Spinal cord (tissue), 10 donors: ENCODE measurements at places on chromosomes 7 and 10.

DNA sequence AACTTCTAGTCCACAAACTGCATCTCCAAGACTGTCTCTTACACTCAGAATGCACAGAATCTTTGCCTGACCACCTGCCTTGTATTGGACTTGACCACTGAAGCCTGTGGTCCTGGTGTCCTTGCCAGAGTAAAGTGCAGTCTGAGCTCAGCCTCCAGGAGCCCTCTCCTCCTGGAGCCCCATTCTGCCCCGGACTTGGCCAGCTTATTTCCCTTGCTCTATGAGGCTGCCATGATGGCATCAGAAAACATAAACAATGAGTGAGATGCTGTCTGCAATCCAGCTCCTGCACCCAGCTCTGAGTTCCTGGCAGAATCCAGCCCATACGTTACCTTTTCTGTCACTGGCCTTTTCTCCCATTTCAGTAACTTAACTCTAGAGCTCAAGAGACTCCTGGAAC is 494.6 kb downstream of the PLXNA4 start:
- peaks cover 12% of the 10 kb centered on the region for H3K4me1 ChIP-seq
- H3K36me3 ChIP-seq: no peaks in the 10 kb centered on the region
- H3K27ac ChIP-seq: no peak overlapping the region
- no peaks in the 10 kb centered on the region for H3K27me3 ChIP-seq
- no peak for DNase-seq
- H3K4me3 ChIP-seq: no peak overlapping the region

DNA sequence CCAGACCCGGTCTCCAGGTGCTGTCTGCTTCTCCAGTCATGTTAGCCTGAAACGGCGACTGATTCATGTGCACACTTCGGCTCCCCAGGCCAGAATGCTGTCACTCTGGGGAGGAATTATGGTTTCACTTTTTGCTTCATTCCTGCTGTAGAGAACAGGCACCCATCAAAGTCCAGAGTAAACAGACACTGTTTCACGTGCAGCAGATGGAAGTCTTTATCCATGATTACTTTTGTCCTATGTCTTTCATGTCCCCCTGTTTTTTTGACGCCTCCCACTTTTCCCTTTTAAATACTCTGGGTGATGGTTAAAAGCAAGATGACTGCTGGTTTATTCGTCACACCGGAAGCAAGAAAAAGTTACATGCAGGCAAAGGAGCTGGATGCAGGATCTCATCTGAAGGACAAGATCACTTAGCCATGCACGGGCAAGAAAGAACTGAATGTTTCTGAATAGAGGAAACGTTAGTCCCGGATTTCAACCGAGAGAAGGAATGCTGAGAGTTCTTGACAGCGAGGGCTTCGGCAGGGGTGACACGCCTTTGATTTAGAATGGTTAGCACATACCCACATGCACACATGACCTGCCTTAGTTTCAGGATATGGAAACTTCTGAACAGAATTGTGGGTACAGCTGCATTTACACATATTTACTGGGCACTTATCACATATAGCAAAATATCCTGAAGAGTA is 250.0 kb upstream of the KLF6 start:
- no peaks in the 10 kb centered on the region for H3K27me3 ChIP-seq
- H3K4me3 ChIP-seq: no peak overlapping the region
- no peaks in the 10 kb centered on the region for H3K36me3 ChIP-seq
- DNase-seq: no peak

GRCh38 chr7:151692721-151693120 is 173.0 kb upstream of the RHEB start:
- DNase-seq: no peak
- H3K4me3 ChIP-seq: no peak overlapping the region
- peaks cover 52% of the 10 kb centered on the region for H3K4me1 ChIP-seq
- H3K27me3 ChIP-seq: no peaks in the 10 kb centered on the region

DNA sequence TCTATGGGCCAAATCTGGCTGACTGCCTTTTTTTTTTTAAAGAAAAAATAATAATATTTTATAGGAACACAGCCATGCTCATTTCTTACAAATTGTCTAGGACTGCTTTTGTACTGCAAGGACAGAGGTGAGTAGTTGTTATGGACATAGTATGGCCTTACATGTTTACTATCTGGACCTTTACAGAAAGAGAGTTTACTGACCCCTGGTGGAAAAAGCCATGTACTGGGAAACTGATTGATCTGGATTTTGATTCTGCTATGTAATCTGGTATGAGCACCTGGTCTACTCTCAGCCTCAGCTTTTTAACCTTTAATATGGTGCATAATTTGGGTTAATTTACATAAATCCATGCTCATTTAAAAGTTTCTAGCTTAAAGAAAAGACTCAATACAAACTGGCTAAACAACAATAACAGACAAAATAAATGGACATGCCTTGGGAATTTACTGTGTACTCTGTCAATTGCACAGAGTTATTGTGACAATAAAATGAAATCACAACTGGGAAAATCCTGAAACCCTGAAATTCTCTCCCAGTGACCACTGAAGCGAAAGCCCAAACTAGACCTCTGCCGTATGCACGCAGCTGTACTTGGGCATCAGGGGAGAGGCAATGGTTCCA is 260.7 kb downstream of the BMPER start:
- H3K27ac ChIP-seq: no peak overlapping the region
- no peaks in the 10 kb centered on the region for H3K4me1 ChIP-seq
- no peaks in the 10 kb centered on the region for H3K27me3 ChIP-seq
- no peak overlapping the region for H3K4me3 ChIP-seq

GRCh38 chr10:46227571-46227935 is 59.2 kb upstream of the ANTXRL start:
- no peak overlapping the region for H3K4me3 ChIP-seq
- H3K4me1 ChIP-seq: peaks cover 12% of the 10 kb centered on the region
- DNase-seq: no peak
- H3K27ac ChIP-seq: no peak overlapping the region

DNA sequence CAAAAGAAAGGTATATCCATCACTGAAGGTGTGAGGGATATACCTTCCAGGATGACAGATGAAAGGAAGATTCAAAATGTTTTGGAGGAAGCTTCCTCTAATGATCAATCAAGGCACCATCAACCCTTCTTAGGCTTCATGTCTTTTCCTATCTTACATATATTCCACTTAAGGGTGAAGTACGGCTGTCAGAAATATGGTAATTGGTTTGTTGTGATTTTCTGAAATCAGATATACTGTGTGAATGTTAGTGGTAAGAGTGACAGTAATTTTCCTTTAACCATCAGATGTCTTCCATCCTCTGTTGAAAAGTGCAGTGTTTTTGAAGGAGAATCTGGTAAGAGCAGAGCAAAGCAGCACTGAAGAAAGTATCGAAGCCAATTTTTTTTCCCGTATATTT is 2.8 kb upstream of the MRPS33 start:
- DNase-seq: no peak
- no peak overlapping the region for H3K27ac ChIP-seq
- no peaks in the 10 kb centered on the region for H3K4me1 ChIP-seq
- H3K36me3 ChIP-seq: no peaks in the 10 kb centered on the region
- H3K27me3 ChIP-seq: peaks cover 5% of the 10 kb centered on the region

DNA sequence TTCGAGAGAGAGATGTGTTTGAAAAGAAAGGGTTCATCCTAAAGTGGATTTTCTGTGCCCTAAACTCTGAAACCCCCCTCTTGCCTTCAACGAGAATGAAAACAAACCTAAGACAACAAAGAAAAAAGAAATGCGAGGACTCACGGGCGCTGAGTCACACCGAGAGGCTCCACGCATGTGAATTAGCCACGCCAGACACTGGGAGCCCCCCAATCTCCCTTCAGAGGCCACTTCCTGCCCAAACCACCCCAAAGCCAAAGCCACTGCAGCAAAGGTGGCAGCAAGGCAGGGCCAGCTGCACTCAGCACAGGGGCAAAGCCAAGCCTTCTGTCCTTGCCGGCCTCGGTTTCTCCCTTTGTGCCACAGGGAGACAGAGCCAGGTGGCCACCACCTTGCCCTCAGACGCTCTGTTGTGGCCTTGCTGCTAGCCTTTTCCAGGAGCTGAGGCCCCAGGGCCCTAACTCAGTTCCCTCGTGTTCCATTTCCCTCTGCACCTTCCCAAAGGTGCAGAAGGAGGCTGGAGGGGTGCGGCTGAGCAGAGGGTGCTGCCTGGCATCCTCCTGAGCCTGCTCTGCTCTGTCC is 93.3 kb downstream of the FAM53B start:
- no peak overlapping the region for H3K27ac ChIP-seq
- peaks cover 84% of the 10 kb centered on the region for H3K4me1 ChIP-seq
- DNase-seq: no peak
- H3K4me3 ChIP-seq: no peak overlapping the region
- H3K36me3 ChIP-seq: peaks cover 47% of the 10 kb centered on the region

DNA sequence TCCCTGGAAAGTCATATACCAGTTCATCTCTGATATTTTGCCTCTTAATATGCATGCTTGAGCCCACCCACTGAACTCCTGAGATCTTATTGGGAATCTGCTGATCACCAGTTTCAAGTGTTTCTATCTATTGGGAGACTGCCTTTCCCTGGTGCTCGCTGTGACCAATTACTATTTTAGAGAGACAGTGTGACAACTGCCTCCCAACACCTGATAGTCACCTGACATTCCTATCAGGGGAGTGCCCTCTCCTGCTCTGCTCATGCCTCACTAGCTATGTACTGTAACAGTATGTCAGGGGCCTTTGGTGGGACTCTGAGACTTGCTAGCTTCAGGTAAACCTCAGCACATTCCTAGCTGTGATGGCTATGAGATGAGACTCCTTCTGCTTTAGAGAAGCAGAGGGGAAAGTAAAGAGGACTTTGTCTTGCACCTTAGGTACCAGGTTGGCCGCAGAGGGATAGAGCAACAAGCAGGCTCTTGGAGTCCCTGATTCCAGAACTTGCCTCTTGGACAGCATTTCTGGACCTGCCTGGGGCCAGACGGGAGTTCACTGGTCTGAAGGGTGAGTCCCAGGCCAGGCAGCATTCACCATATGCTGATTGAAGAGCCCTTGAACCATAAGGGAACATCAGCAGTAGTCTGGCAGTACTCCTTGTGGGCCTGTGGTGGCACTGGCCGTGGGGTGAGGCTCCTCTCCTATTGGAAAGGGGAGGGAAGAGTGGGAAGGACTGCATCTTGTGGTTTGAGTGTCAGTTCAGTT is 34.4 kb upstream of the ARHGAP12 start:
- H3K4me3 ChIP-seq: no peak overlapping the region
- DNase-seq: no peak
- no peaks in the 10 kb centered on the region for H3K4me1 ChIP-seq
- no peaks in the 10 kb centered on the region for H3K27me3 ChIP-seq

DNA sequence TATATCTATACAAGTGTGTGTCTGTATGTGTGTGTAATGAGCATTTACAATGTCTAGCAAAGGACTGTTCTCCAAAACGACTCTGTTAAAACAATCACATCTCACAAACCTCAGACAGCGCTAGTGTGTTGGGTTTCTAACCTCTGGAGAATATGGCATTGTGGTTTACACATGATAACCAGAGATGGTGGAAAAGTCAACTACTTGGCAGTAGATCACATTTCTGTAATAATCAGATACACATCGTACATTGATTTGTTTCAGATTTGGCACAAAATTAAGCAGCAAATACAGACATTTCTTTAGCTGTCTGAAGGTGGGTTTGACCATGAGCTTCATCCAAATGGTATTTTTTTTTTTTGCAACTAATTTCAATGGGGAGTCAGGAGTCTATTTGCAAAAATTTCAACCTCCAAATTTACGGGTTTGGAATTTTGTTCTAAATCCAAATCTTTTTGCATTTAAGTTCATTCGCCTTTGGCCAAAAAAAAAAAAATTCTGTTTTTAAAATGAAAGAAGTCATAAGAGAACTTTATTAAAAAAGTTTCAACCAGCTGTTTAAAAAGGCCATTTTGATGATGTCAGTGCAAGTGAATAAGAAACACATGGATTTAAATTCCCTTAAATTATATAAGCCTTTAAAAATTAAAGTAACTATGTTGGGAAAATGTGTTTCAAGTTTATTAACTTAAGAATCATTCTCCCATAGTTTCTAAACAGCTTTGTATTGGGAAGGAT is 127.8 kb downstream of the TMEM26 start:
- no peaks in the 10 kb centered on the region for H3K4me1 ChIP-seq
- no peak overlapping the region for H3K27ac ChIP-seq
- H3K4me3 ChIP-seq: no peak overlapping the region
- DNase-seq: no peak
- no peaks in the 10 kb centered on the region for H3K36me3 ChIP-seq

- H3K27me3 ChIP-seq: no peaks in the 10 kb centered on the region
- H3K4me1 ChIP-seq: peaks cover 20% of the 10 kb centered on the region
- no peak overlapping the region for H3K4me3 ChIP-seq
- H3K27ac ChIP-seq: no peak overlapping the region
- no peaks in the 10 kb centered on the region for H3K36me3 ChIP-seq
These were observed 27.8 kb downstream of the AFAP1L2 start for GRCh38 chr10:114376523-114376922.

- H3K27me3 ChIP-seq: peaks cover 3% of the 10 kb centered on the region
- no peak overlapping the region for H3K27ac ChIP-seq
- H3K4me1 ChIP-seq: peaks cover 9% of the 10 kb centered on the region
- no peak overlapping the region for H3K4me3 ChIP-seq
- no peak for DNase-seq
These were observed 75.4 kb downstream of the WIPF3 start for GRCh38 chr7:29881724-29882123.

- H3K27ac ChIP-seq: no peak overlapping the region
- no peaks in the 10 kb centered on the region for H3K27me3 ChIP-seq
- no peaks in the 10 kb centered on the region for H3K4me1 ChIP-seq
- H3K36me3 ChIP-seq: no peaks in the 10 kb centered on the region
- H3K4me3 ChIP-seq: no peak overlapping the region
These were observed 51.2 kb upstream of the BMPER start for GRCh38 chr7:33854178-33854577.

- H3K27me3 ChIP-seq: no peaks in the 10 kb centered on the region
- no peak for DNase-seq
- H3K4me3 ChIP-seq: no peak overlapping the region
- no peak overlapping the region for H3K27ac ChIP-seq
These were observed 457.5 kb downstream of the KCNMA1 start for GRCh38 chr10:77180104-77180503.

DNA sequence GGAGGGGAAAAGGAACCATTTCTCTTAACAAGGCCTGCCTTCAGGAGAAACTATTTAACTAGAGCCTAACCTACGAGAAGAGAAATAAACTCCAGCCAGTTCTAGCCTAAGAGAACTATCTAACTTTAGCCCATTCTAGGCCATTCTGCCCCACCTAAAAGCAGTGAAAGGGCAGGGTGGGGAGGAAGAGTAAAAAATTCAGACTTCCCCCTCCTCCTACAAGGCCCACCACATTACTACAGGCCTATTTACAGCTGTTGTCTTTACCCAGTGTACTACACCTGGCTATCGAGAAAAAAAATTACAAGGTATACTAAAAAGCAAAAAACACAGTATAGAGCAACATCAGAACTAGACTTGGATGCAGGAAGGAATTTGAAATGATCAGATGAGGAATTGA is 93.0 kb downstream of the KMT2C start:
- H3K4me3 ChIP-seq: no peak overlapping the region
- H3K4me1 ChIP-seq: no peaks in the 10 kb centered on the region
- no peak overlapping the region for H3K27ac ChIP-seq
- H3K36me3 ChIP-seq: no peaks in the 10 kb centered on the region
- no peak for DNase-seq
- H3K27me3 ChIP-seq: no peaks in the 10 kb centered on the region
